CD4-positive, alpha-beta T cell treated with Interleukin-2 at 100 ng/mL for 4 hours (primary cell): ENCODE measurements at places on chromosomes 1 and 21.

GRCh38 chr1:90996742-90997413, 25.0 kb downstream of the ZNF644 start:
- no peak for DNase-seq

- peak; percentile 36 for DNase-seq
These were observed 5.0 kb upstream of the KIAA0040 start for GRCh38 chr1:175197531-175197930.

DNA sequence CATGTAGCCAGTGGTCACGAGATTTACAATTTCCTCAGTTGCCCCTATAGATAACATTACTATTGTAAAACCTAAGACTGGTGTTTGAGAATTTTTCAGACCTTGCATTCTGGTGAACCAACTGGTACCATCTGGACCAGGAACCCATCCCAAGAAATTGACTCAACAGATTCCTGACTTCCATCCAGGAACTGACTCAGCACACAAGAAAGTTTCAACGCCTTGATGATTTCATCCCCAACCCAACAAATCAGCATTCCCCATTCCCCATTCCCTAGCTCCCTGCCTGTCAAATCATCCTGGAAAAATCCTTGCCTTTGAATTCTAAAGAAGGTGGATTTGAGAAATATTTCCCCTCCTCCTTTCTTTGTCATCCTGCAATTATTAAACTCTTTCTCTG, 529.8 kb upstream of the PRMT6 start:
- no peak for DNase-seq

DNA sequence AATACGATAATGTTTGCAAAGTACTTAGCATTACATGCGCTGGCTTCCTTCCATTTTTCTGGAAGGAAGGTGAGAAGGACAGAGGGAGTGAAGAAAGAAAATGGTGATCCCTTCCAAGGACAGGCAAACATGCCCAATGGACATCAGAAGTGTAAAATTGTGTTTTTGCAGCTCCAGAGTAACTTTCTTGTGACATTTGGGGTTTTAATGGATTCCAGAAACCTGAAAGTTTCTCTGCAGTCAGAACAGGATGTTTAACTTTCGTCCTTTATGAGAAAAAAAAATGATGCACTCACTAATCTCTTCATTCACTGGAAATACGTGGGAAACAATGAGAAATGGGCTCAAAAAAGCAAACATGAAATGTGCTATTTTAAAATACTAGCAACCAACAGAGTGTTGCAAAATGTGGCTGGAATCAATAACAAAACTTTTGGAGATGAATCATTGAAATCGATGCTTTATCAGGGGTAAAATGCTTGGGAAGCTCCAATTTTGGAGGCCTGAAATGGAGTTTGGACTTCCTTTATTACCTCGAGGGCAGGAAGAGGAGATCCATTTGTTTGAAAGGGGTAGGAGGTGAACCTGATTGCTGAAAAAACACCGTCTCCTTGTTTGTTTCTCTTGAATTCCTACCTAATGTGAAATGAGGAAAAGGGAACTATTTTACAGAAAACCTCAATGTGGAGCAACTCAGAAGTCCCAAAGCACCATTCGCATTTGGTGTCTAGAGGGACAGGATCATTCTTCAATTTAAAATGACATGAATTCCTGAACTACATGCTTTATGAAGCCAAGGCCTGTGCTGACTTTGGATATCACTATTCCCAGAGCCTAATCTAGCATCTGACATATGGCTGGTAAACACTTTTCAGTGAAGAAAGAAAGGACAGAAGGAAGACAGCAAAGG, 129.5 kb downstream of the TRABD2B start:
- DNase-seq: no peak

GRCh38 chr1:7317888-7318287, 453.2 kb upstream of the VAMP3 start:
- no peak for DNase-seq

DNA sequence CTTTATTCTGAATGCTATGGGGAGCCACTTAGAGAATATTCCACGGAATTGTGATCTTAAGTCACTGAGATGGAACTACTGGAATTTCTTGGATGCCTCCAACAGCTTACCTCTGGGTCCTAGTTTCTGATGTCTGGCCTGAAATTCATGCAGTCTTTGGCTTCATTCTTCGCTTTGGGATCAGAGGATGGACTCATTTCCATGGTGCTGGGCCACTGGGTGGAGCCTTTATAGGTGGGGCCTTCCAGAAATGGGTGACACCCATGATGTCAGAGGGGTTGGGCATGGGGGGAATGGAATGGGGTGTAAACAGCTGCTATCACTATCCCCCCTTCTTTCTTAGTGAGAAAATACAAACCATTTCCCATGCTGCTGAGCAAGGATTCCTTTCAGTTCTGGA, 73.7 kb upstream of the FGGY start:
- DNase-seq: no peak
